Naive thymus-derived CD8-positive, alpha-beta T cell (primary cell): ENCODE measurements at places on chromosomes 6 and 20. TPM values are rescaled to one million over a fixed set of nuclear protein-coding genes. Genes with fewer than 3 reads are reported as not detected.

Gene SLC22A2
- not detected for polyA plus RNA-seq

Gene LAMA4
- polyA plus RNA-seq: not detected

Gene OOEP
- 0.60 TPM for polyA plus RNA-seq

Gene FRS3
- polyA plus RNA-seq: 2.1 TPM

Gene CDSN
- polyA plus RNA-seq: not detected

Gene KCNG1
- polyA plus RNA-seq: not detected

Gene PBX2
- polyA plus RNA-seq: 1.6 TPM

Gene GRM4
- polyA plus RNA-seq: not detected

DNA sequence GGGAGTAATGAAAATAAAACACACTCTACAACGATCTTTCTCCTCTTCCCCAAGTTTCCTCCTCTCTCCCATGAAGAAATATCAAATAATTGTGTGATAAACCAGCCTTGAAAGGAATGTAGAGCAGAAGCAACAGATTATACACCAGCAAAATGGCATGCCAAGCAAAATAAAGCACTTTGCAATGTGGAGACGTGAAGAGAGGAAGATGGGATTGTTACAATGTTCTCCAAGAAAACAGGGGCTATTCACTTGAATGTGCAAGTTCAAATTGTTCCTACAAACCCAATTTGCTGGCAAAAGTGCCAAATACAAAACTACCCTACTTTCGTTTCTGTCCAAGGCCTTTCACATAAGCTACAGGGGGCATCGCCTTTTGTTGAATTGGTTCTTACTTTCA is 185.1 kb downstream of the PDE7B start:
- H3K27ac ChIP-seq: no peak overlapping the region
- H3K36me3 ChIP-seq: no peaks in the 10 kb centered on the region
- H3K4me3 ChIP-seq: no peak overlapping the region

DNA sequence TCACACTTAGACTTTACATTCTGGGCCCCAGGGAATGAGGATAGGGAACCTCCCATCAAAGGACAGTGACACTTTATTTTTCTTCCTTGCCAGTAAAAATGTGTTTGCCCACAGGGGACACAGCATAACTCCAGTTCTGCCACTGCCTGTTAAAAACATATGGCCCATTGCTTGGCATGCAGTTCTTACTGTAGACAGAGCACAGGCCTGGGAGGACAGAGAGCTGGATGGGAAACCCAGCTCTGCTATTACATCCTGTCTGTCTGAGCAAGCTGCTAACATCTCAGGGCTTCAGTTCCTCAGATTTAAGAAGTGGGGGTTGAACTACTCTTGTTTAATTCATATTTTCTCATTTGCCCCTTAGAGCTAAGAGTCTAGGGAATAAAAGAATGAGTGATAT is 120.2 kb downstream of the AKAP7 start:
- H3K36me3 ChIP-seq: peaks cover 10% of the 10 kb centered on the region
- H3K4me3 ChIP-seq: no peak overlapping the region
- no peak for DNase-seq
- H3K4me1 ChIP-seq: peaks cover 63% of the 10 kb centered on the region
- H3K27me3 ChIP-seq: no peaks in the 10 kb centered on the region

DNA sequence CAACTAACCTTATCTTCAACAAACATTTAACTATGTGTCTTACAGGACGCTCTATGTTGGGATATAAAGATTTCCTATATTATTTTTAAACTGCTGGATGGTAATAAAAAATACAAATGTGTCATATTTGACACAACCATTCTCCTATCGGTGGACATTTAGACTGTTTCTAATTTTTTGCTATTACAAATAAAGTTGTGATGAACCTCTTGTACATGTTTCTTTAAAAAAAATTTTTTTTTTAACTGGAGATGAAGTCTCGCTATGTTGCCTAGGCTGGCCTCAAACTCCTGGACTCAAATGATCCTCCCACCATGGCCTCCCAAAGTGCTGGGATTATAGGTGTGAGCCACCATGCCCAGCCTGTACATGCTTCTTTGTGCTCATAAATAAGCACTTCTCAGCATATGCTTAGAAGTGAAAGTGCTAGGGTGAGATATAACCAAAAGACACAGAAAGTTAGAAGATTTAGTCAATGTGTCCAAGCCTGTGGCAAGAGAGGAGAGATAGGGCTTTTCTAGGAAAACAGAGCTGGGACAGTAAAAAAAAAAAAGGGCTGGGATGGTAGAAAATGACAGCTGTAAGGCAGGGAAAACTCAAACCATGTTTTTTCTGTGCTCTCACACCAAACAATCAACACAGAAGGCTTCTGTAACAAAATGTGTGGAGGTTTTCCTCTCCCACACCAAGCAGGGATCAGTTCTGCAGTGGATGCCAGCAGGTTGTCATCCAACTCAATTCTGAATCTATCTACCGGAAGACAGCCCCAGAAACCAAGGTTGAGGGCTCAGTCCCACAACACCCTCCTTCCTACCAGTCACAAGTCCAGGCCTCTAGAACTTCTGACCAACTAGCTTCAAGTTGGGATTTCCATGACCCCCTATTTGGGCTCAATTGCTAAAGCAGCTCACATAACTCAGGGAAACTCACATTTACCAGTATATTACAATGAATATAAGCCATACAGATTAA is 70.0 kb upstream of the SMIM29 start:
- peak overlapping the region; percentile 46 for H3K27ac ChIP-seq
- no peak for DNase-seq
- H3K27me3 ChIP-seq: no peaks in the 10 kb centered on the region
- no peak overlapping the region for H3K4me3 ChIP-seq

DNA sequence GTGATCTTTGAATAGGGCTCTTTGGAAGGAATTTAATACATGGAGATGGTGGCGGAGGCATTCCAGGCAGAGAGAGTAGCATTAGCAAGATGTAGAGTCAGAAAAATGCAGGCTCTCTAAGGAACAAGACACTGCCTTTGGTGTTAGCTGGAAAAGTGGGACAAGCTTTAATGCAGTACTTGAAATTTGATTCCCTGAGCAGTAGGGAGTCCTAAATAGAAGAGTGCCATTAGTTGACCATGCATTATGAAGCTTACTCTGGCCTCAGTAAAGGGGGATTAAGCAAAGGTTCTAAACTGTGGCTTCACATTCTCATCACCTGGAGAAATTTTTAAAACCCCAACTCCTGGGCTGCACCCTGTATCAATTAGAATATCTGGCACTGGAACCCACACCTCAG is 494.8 kb upstream of the SOX4 start:
- H3K4me3 ChIP-seq: no peak overlapping the region
- no peaks in the 10 kb centered on the region for H3K27me3 ChIP-seq
- no peak for DNase-seq
- no peak overlapping the region for H3K27ac ChIP-seq
